ENCODE measurements at places on chromosomes 2 and 18.

DNA sequence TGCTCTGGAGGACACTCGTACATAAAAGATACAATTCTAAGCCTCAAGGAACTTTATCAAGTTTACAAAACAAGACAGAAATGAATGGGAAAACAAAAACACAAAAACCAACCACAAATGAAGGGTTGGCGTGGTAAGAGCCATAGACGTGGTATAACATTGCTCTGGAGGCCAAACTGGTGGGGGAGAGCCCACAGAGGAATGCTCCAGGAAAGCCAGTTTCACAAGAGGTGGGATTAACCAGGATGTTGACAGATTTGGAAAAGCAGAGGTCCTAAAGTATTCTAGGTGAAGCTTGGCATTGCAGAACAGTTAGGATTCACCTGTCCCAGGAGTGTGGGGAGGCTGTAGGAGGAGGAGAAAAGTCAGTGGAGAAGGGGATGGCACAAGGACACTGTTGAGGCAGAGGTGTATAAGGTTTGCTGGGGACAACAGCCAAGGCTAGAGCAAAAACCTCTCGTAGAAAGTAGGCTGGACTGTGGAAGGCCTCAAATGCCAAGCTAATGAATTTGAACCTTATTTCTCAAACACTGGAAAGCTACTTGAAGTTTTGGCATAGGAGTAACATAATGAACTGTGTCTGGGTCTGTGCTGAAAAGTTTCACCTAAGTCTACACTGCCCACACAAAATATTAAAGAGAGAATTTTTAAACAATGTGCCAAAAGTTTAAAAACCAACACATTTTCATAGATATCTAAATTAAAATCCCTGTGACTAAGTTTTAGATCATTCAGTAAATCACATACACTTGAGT, 135.1 kb downstream of the THADA start:
- DNase-seq = peak; percentile 27

DNA sequence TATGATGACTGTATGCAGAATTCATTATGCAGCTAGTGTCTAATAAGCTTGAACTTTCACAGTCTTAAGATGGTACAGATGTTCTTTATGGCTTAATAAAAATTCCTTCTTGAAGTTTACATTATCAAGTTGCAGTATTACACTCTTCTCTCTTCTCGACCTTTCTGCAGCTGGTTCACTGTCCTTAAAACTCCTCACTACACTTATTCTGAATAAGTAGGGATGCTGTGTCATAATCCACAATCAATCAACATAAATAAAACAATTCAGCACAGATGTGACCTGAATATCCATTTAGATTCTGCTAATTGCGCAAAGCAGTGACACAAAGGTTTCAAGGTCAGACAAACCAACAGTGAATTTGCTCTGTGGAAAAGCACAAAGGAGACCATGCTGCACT, 356.8 kb downstream of the SUCLG1 start:
- DNase-seq = no peak

DNA sequence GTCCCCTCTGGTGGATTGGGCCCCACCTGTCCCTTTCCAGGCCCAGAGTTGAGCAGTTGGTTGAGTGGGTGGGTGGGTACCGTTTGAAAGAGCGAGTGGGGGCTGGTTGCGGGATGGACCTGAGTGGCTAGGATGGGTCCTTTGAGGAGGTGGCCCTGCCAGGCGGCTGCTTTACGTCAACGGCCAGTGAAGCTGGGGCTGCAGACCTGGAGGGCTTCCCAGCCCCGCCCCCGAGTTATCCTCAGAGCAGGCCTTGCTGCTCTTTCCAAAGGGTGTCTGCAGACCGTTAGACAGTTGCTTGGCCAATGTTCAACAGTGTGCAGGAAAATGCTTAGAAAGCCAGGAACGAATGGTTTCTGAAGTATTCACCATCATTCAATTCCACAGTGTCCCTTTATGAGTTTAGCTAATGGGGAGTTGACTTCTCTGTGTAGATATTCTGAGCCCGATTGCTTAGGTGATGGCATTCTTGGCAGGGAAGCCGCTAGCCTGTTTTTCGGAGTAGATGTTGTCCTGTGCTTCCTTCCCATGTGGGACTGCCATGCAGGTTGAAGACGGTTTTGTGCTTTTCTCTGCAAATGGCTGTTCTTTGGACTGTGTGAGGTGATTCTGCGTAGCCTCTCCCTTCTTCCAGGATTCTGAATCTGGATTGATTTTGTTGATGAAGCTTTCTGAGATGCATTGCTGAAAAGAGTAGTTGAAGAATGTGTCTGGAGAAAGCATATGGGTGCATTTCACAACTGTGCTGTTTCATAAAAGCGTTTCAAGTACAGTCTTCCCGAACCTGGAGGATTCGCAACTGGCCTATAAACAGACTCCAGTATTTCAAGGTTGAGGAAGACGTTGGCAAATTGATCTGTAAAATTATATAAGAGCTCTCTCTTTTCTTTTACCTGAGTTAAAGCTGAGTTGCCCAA, 45.8 kb downstream of the LDLRAD4 start:
- DNase-seq = no peak

- no peak for DNase-seq
These were observed 91.0 kb downstream of the TMEM17 start for GRCh38 chr2:62415019-62415431.

DNA sequence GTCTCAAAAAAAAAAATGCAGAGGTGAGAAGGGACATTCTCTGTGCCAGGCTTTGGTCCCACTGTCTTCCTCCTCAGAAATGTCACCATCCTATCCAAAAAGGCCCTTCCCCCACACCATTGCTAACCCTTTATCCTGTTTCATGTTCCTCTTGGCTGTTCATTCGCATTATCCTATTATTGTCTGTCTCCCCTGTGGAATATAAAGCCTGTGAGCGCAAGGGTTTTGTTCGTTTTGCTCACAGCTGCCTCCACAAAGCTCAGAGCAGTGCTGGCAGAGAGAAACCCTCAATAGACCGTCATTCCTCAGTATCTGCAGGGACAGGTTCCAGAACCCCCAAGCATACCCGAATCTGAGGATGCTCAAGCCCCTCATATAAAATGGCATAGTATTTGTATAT, 91.8 kb downstream of the LOXHD1 start:
- no peak for DNase-seq

GRCh38 chr2:127179766-127180165, 40.3 kb downstream of the CYP27C1 start:
- DNase-seq = no peak

- DNase-seq = peak; percentile 100
These were observed at the start of gene TMX3 for GRCh38 chr18:68714712-68715496. Gene TMX3, minus strand, starts transcription at chr18:68715108. Its CDS starts 127 bp downstream, at chr18:68714981.

GRCh38 chr2:162766092-162766491, 72.5 kb downstream of the KCNH7 start:
- no peak for DNase-seq

- DNase-seq = no peak
These were observed 261.4 kb downstream of the EPHA4 start for GRCh38 chr2:221310730-221311129.

DNA sequence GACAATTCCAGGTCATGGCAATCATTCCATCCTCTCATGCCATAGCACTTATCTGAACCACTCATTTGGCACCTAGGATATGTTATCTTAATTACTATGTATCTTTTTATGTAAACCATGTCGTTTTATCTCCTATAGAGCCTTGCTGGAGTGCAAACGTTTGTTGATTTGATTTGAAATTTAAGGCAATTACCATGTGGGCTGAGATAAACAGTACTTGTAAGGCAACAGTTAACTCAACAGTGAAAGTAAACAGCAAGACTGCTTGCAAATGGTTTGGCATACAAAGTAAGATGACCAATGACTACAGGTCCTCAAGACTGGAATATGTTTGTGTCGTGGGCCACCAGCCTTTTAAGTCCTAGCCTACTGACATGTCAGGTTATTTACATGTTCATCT, 133.7 kb upstream of the ZFP36L2 start:
- no peak for DNase-seq

DNA sequence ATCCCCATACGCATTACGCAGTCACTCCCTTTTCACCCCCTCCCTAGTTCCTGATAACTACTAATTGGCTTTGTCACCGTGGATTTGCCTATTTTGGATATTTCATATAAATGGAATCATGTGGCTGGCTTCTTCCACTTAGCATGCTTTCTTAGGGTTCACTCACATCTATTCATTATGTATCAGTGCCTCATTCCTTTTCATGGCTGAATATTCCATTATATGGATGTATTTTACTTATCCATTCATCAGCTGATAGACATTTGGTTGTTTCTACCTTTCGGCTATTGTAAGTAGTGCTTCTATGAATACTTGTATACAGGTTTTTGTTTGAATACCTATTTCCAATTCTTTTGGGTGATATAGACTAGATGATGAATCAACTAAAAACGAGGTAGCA, 4.9 kb downstream of the ATP5MC3 start:
- no peak for DNase-seq

- DNase-seq = peak; percentile 72
These were observed 39.5 kb upstream of the FHL2 start for GRCh38 chr2:105438104-105438929.

DNA sequence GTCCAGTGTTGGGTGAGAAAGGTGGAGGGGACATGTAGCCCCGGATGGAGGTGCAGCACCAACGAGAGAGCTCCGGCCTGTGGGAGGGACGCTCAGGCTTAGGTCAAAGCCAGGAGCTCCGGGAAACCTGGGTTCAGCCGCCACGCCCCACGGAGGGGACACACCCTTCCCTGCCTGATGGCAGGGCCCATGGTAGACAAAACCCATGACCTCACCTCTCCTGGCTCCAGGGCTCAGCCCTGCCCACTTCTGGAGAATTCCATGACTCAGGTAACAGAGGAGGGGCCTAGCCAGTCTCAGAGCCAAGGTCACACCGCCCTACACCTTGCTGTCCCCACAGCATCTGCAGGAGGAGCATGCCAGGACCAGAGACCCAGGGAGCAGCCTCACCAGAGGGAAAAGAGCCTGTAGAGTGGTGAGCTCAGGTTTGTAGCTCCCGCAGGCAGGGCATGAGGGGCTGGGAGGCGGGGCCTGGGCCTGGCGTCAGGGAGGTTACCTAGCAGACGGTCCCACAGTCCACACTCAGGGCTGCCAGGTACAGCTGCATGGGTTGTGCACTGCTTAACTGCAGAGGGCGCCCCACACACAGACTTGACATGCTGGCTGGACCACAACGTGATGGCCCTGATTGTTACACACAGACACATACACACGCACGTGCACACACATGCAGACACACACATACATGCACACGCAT, 70.8 kb upstream of the SMAD7 start:
- peak; percentile 24 for DNase-seq

- no peak for DNase-seq
These were observed 438.6 kb downstream of the DLGAP1 start for GRCh38 chr18:4016391-4017049.

DNA sequence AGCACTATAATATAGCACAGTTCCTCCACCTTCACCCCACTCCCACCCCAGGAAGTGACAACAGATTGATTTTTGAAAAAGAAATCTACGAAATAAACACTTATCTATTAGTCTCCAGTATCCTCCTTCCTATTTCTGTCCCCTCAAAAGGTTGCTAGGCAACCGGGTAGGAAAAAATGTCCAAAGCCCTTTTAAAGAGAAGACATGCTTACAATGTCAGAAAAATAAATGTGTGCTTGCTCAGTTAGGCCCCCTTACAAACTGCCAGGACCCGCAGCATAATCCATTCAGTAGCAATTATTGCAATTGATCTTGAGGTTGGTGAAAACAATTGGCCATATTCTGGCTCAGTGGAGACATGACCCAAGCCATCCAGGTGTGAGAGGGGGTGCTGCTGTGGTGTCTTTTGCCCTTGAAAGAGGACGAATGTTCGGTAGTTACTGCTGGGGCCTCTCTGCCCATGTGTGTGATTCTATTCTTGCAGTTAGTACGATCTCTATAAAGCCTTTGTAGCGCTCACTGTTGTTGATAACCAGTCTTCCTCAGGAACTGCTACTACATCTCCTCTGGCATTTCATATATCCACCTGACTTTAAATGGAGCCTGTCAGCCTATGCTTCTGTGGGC, 144.3 kb downstream of the MYO3B start:
- DNase-seq = peak; percentile 0
